ENCODE measurements at places on chromosomes 4 and X.
A peak's percentile ranks its signal among the peaks of the same experiment; 100 is the strongest.

DNA sequence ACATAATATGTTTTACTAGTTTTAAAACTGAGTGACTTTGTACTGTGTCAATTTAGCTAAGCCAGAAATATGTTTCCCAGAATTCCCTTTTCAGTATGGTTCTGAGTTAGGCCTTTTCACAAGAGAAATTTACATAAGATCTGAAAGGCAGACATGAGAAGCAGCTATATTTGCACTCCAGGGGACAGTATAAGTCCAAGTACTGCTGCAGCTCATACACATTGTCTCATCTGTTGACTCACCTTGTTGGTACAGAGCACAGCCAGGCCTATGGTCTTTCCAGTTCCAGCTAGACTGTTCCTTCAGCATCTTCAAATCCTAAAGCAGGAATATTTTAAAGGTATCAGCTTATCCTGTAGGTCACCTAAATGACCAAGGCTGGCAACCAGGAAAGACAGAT is 53.5 kb downstream of the BMP3 start:
- DNase-seq = no peak

- DNase-seq = peak; percentile 7
Observed at GRCh38 chrX:53445977-53446376, 11.8 kb upstream of the HSD17B10 start.

GRCh38 chr4:185740471-185740873 is 71.5 kb downstream of the SORBS2 start:
- no peak for DNase-seq

GRCh38 chrX:154430916-154431315 is 2.4 kb downstream of the ATP6AP1 start:
- DNase-seq = no peak

DNA sequence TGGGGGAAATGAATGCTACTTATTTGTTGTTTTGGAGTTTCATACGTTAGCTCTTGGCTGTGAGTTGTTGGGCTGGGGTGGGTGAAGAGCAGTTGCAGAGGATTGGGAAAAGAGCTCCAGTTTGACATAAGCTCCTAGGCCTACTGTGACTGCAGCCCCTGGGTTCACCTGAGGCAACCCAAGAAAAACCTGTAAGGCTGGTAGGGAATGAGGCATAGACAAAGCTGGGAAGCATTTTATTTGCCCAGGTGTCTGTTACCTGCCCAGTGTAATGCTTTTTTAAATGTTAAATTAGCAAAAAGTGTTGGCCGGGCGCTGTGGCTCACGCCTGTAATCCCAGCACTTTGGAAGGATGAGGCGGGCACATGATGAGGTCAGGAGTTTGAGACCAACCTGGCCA is 160.0 kb downstream of the FHIP1A start:
- no peak for DNase-seq

- DNase-seq = no peak
Observed at GRCh38 chrX:39150220-39150619, 349.0 kb downstream of the MID1IP1 start.

- DNase-seq = no peak
Observed at GRCh38 chr4:79651456-79651855, 243.4 kb upstream of the GK2 start.

- DNase-seq = no peak
Observed at GRCh38 chr4:151198748-151199147, 78.2 kb upstream of the PRSS48 start.

- no peak for DNase-seq
Observed at GRCh38 chrX:71563921-71564320, 14.3 kb upstream of the GCNA start.

- DNase-seq = no peak
Observed at GRCh38 chr4:4396628-4397440, 9.9 kb downstream of the NSG1 start.

DNA sequence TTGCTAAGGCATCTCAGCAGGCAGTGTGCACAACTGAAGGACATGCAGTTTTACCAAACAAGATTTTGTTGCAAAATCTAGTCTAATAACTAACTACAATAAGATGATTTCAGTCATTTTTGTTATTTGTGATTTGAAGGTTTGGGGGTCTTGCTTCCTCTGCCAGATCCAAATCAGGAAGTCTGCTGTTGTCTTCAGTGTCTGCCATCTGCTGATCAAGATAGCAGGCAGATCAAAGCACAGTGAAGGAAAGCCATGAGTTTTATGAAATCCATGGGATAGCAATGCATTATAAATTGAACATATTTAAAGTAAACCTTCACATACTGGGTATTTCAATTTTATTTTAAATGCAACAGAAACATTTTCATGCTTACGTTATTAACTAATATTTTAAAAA is 169.1 kb upstream of the ETNPPL start:
- no peak for DNase-seq

- no peak for DNase-seq
Observed at GRCh38 chrX:96771486-96771885, 86.8 kb downstream of the DIAPH2 start.

DNA sequence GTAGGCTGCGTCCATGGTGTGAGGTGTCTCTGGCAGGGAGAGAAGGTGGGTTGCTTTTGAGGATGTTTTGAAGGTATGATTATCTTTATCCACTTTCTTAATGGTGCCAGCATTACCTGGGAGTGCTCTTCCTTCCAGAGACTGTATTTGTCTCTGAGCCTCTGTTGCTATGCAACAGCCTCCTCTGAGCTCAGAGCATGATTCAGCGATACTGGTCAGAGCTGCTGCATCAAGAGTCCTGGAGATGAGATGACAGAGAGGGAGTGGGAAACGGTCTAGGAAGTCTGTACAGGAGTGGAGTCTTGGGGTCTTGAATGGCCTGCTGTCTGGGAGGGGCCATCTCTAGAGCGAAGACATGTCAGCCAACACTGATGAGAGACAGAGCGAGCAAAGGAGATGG is 104.4 kb upstream of the RAB40AL start:
- DNase-seq = peak; percentile 12

DNA sequence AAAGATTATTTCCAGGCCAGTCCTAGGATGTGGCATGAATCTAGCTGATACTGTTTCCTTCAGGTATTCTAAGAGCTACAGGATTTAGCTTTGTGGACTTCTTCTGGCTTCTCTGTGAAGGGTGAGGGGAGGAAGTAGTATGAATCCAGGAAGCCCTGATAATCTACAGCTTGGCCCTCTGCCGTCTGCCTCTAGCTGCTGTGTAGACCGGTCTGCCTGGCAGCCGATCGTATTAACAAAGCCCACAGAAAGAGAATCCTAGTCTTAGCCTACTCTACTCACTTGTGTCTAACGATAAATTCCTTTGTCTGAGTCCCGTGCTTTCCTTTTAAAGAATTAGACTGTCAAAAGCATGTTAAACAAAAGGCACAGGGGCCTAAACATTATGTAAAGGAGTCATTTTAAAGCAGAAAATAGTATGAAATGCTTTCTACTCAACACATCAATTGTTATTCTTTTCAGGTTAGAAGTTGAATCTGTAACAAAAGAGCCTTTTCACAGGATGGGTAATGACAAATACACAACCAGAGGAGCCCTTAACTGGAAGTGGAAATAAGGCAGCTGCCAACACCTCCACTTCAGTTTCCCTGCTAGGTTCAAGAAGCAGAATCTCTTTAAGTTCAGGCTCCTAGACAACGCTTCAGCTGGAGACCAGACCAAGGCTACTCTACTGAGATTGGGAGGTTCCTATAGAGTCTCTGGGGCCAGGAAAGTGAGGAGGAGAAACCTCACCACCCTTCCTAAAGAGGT is 48.9 kb upstream of the UCP1 start:
- DNase-seq = no peak

DNA sequence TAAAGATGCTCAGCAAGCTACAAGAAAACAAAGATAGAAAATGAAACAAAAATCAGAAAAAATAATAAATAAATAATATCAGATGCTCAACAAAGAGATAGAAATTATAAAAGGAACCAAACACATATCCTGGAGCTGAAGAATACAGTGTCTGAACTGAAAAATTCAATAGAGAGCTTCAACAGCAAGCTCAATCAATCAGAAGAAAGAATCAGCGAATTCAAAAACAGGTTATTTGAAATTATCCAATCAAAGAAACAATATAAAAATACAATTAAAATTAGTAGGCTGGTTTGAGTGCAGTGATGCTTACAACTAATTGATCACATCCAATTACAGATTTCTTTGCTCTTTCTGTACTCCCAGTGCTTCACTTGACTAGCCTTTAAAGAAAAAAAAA is 40.8 kb upstream of the FOXR2 start:
- no peak for DNase-seq

- DNase-seq = no peak
Observed at GRCh38 chr4:183388021-183388420, 56.4 kb upstream of the CDKN2AIP start.

GRCh38 chrX:130172127-130172845 is 524 bp downstream of the RAB33A start:
- no peak for DNase-seq

DNA sequence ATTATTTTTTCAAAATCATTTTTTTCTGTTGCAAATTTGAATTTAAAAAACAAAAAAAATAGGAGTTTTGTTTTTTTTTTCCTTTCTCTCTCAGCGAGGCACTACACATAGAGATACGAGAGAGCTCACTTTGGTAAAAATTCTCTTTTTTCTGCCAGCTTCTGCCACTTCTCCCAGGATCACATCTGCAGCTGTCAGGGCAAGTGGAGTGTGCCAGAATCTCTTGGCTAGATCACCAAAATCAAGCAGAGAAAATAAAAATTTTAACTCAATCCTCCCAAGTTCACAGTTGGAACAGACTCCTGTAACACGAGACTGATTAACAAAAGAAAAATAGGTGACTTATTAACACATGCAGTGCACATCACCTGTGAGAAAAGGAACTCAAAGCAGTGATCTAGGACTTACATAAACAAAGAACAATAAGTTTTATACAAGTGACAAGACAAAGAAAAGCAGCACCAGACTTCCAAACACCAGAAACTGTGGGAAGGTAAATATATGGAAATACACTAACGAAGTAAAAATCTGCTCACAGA is 213.2 kb upstream of the ZFP42 start:
- DNase-seq = no peak

DNA sequence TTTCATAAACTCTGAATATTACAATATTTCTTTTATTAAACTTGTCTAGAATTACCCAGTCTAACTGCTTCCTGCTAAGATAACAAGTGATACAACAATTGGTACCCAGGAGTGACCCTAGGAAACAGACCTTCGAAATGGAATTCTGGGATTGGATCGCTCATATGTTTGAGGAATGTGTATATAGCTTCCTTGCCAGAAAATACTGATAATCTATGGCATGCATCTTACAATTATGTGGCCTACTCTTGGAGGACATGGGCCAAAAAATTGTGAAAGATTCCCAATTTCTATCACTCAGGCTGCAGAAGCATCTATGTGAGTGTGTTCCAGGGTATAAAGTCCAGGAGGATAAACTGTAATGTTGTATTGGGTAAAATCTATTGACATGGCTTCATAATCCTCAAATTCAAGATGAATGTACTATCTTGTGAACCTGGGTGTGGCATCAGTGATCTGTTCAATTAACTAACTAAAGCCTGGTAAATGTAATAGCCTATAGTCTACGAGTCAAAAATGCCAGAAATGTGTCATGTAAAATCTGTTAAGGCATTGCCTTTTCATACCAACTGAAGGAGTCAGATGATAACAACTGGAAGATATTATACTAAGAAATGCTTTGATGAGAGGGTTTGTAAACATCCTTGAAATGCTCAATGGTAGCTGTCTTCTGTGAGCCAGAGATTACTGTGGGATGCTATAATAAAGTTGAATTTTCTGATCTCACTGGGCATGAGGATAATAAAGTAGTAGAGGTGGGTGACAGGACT is 1499.3 kb downstream of the PCDH7 start:
- no peak for DNase-seq

DNA sequence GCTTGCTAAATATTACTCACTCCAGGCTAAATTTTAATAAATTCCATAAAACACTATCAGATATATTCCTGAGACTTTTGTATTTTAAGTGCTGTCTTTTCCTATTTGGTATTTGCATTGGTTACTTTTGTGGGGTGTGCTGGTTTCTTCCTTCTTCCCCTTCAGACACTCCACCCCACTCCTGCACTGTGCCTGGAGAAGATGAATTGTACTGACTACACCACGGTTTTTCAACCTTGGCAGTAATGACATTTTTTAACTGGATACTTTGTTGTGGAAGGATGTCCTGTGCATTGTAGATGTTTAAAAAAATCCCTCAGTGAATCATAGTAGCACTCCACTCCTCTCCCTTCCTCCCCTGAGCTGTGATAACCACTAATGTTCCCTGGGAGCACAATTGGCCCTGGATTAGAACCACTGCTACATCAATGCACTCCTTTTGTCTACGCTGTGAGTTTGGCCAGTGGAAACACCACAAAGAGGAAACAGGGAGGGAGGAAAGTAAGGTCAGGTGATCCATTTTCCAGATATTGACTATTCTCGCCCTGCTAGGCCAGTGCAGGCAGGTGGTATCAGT is 36.3 kb downstream of the SNCA start:
- no peak for DNase-seq

GRCh38 chr4:81469781-81470455 is 1.8 kb downstream of the RASGEF1B start:
- no peak for DNase-seq

DNA sequence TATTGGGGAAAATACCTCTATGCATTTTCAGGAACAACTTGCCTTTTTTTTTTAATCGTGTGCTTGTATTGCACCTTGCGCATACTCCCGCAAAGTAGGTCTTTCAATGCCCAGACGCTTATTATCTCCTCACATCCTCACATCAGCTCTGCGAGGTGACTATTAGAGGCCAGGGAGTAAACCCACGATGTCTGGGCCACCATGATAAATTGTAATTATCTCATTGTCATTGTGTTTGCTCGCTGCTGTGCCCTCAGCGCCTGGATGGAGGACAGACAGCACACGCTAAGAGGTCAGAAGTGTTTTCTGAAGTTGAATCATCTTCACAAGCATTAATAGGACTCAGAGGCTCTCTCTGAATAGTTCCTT is 1.0 kb upstream of the RELL1 start:
- peak; percentile 43 for DNase-seq

DNA sequence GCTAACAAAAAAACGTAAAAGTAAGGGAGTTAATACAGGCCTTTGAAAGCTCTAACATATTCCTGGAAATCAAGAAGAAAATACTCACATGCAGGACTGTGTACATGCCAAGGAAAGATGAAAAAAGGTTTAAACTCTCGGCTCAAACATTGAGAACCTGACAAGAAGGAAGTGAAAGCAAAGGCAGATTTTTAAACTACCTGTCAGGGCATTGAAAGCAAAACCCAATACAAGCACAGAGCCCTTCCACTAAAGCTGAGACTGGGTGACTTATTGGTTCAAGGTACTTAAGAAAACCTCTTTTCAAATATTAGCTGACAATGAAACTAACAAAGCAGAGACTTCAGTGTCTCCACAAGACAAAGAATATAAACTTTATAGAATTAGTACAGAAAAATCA is 313.0 kb upstream of the GRID2 start:
- DNase-seq = no peak

DNA sequence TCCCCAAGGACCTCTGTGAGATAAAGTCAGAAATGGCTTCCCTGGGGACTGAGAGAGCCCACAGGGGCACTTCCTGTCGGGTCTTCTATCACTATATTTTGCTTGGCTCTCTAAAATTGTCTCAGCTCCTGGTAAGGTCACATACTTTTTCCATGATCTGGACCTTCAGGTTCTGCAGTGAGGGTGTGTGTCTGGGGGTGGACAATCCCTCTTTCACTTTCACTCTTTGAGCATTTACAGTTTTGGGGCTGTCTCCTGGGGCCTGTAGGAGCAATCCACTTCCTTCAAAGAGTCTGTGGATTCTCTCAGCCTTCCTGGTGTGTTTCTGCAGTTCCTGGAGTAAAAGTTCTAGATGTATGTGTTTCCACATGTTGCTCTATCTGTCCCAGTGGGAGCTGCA is 335.7 kb downstream of the FSTL5 start:
- no peak for DNase-seq
